Right lobe of liver (tissue), 6 donors: ENCODE measurements at places on chromosomes 13 and 19. TPM values are rescaled to one million over a fixed set of nuclear protein-coding genes. Genes with fewer than 3 reads are reported as not detected.
A peak's percentile ranks its signal among the peaks of the same experiment; 100 is the strongest.

DNA sequence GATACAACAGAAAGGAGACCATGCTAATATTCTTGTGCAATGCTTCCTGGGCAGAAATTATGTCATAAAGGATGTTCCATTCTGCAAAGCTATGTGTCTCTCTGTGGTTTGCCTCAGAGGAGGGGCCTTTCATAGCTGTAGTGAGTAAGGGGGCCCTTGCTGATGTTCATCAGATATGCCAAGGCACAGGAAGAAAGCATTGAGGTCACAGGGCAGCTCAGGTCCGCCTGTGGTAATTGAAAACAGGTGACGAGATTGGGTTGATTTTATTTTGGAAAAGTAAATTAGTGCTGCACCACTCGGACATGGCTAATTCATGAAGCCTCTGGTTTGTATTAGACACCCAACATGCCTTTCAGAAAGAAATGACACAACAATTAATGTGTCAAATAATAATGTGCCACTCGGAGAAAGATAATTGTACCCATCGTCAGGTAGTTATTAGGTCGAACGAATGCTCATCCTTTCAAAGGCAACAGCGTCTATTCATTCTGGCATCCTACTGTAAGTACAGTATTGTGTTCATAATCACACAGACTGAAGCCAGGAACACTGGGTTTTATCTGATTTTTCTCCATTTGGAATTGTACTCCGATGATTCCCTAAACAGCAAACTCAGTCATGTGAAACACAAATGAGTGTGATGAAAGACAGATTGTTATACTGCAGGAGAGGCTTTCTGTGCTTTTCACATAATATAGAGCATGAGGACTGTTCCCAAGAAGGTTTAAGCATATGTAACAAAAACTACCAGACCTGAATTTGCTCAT lies 421.6 kb upstream of the KLF12 start:
- DNase-seq: no peak

The PLVAP gene
- 5.2 TPM for total RNA-seq

DNA sequence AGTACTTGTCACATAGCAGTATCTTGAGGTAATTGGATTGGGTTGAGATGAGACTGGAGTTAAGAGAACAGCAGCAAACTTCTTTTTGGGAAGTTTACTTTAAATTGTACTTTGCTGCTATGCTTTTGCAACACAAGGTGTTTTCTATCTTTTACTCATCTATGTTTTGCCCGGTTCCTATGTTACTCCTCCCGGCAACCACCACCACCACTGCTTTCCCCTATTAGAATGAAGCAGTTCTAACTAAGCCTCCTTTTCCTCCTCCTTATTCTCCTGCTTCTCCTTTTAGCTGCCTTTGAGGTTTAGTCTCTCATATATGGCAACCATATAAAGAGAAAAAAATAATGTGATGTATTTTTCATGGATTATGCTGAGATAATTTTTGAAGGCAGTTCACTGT lies 233.5 kb downstream of the ITGBL1 start:
- DNase-seq: no peak

DNA sequence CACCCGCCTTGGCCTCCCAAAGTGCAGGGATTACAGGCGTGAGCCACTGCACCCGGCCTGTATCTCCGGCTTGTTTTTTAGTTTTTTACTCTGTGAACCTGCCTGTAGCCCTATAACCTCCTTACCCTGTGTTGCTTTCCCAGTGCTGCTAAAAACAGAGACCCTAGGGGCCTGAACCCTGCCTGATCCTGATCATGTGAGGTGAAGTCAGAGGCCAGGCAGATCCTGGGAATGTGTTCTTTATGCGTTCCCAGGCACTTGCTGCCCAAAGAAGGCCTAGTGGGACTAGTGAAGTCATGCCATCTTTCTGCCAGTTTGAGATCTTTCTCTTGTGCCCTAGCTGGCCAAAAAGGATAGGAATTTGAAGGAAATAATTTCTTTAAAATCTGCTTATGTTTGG lies 4.6 kb downstream of the UBA2 start:
- DNase-seq: no peak

GRCh38 chr19:12544401-12544876 lies 6.8 kb downstream of the ZNF564 start:
- no peak for DNase-seq

DNA sequence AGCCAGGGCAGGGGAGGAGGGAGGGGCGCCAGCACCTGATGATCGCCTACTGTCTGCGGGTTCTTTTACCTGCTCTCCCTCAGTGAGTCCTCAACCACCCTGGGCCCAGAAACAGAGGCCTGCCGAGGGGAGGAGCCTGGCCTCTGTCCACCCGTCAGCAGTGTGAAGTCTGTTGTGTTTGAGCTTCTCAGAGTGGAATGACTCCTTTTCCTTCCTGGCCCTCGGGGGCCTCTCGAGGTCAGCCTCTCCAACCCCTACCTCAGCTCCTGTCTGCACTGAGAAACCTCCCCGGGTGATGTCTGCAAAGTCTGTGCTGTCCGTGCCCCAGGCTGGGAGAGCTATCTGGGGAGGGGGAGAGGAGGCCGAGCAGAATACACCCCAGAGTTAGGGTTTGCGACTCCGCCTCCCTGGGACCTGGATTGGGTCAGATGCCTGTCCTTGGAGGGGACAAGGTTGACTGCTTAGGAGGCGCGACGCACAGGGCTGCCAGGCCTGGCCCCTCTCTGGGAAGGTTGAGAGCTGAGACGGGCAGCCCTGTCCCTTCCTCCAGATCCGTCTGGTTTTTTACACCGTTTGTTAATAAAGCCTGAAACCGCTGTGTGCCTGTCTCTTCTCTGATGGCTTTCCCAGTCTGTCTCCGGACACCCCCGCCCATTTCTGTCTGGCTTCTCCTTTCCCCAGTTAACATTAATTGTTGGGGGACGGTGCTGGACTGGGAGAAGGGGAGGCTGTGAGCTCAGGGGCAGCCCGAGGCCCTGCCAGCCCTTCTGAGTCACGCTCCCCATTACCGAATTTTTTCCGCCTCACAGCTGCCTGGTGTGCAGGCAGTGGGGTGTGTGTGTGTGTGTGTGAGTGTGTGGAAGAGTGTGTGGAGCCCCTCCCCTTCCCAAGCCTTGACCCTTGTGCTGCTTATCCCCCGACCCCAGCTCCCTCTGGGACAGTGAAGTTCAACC lies 989 bp upstream of the SSC5D start:
- no peak for DNase-seq

DNA sequence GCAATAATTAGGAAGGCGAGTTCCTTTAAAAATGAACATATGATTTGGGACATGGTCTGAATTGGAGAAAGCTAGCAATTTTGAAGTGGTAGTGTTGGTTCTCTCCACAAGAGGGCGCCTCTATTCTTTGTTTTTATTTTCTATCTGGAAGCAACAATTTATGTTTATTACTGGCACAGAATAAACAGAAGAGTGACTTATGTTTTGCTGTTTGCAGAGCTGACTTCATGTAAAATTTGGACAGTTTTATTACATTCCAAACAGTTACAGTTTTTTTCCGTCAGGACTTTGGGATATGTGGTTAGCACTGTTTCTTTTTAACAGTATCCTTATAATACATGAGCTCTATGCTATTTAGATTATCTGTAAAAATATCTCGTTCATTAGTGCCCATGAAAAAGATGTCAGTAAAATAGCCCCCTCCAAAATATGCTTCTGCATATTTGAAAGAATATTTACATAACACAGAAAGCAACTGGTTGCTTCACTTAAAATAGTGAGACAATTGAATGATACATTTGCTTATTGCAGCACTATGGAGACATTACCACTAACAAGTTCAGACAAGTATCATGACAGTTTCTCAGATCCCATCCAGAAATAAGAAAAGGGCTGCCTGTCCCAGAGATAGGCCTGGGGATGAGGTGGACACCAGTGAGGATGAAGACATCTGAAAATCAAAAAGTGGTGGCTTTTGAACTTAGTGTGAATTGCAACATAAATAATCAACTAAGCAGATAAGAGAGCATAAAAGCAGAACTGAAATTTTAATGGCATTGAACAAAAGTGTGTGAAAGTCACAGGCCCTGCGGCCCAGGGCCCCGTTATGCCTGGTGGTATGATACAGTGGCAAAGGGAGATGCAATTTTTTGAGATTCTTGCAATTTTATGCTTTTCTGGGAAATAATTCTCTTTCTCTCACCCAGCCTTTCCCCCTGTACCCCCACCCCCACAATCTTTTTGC lies 32.3 kb upstream of the FGF9 start:
- no peak for DNase-seq

- DNase-seq: no peak
These were observed 16.2 kb downstream of the PSPC1 start for GRCh38 chr13:19766591-19766990.

DNA sequence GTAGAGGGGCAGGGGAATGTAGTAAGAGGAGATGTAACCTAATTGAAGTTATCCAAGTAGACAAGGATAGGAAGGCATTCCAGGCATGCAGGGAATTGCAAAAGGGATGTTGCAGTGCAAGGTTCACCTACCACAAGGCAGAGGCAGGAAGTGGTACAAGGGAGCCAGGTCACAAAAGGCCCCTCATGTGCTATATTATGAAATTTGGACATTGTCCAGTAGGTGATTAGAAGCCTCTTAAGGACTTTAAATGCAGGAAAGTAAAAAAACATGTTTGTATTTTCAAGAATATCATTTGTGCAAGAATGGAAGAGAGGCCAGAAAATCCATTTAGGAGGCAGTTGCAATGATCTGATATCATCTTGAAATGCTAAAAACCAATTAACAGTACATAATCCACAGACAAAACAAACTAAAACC lies 111.4 kb downstream of the FRY start:
- DNase-seq: no peak

DNA sequence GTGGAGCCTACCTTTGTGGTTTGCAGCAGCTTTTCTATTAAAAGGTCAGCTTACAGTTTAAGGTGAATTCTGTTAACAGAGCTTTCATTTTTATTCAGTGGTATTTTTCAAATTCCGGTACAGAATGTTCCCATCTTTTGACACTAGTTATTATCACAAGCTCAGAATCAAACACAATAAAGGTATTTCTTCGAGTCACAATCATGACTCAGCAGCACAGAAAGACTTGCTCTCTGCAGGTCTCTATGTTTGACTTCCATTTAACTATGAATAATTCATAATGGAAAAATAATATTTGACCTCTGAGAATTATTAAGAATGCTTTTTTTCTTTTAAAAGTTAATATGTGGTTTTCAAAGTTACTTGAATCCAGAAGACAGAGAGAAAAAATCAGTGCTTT lies 28.2 kb downstream of the DACH1 start:
- DNase-seq: no peak

GRCh38 chr19:35755550-35756376 lies 1.1 kb downstream of the HSPB6 start:
- peak; percentile 53 for DNase-seq

DNA sequence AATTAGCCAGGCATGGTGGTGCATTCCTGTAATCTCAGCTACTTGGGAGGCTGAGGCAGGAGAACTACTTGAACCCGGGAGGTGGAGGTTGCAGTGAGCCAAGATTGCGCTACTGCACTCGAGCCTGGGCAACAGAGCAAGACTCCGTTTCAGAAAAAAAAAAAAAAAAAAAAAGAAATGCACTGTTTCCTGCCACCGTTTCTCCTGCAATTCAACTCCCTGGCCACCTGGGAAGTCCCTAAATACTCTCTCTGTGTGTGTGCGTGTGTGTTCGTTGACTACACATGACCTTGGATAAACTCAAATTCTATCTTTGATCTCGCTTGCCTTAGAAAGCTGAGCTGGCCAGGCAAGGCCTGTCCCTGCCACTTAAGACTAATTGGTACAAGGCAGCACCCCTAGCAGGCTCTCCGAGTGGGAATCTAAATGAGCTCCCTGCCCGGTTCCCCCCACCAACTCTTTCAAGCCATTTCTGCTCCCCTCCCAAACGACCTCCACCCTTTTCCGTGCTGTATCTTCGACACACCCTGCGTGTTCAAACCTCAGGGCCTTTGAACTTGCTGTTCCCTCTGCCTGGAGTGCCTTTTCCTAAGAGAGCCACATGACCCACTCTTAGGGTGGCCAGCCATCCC lies 5.2 kb upstream of the BCAT2 start:
- no peak for DNase-seq

The F10 gene
- 133 TPM for total RNA-seq

DNA sequence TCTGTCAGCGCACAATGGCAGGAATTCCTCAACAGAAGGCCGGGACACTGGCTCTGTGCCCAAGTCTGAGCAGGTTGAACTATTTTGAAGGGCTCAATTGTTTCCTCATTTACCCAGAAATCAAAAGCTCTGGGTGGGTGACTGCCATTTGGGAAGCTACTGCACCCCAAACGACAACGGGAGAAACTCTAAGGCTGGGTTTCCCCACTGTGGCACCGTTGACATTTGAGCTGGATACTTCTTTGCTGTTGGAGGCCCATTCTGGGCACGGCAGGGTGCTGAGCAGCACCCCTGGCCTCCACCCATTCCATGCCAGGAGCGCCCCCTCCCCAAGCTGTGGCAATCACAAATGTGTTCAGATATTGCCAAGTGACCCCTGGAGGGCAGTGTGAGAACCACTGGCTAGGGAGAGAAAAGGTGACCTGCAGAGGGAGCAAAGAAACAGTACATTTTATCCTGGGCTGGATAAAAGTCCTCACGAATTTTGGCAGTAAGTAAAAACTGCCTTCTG lies 62.5 kb downstream of the RFX2 start:
- peak; percentile 51 for DNase-seq

DNA sequence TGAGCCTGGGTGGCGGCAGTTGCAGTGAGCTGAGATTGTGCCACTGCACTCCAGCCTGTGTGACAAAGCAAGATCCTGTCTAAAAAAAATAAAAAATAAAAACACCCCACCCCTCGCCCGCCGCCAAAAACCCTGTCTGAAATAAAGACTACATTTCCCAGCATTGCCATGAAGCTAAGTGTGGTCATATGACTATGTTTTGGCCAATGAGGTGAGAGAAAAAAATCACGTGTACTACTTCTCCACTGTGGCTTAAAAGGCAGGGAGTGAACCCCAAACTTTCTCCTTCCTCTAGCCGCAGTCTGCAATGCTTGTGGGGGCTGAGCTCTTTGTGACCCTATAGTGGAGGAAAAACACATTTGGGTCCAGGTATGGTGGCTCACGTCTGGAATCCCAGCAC lies 54.9 kb downstream of the COLGALT1 start:
- no peak for DNase-seq

- DNase-seq: peak; percentile 99
These were observed 110.5 kb downstream of the KCNRG start for GRCh38 chr13:50125554-50126262.

- no peak for DNase-seq
These were observed 25.0 kb downstream of the SH3GL1 start for GRCh38 chr19:4375164-4376027.

DNA sequence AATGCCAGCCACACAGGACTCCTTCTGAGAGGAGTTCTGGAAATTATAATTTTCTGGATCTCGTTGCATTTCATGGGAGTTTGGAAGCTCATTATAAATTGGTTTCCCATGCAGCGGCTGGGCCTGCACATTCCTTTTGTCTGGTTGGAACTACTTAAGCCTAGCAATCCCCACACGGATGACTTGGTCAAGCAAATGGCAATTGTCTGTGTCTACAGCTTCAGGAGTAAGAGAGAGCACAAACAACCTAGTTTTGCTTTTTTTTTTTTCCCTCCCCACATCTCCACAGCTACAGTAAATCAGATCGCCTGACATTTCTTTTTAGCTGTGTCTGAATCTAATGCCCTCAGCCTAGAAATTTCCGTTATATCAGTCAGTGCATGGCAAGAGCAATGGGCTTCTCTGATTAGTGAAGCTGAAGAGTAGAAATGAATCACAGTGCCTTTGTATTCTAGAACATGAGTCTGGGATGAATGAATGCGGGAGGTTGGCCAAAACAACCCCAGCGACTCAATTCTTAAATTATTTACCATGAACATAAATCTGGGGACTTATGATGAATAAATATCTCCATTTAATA lies 15.1 kb downstream of the PCDH8 start:
- no peak for DNase-seq

The ZNF441 gene
- 3.5 TPM for total RNA-seq
